ENCODE measurements at places on chromosomes 2 and 18. TPM values are rescaled to one million over a fixed set of nuclear protein-coding genes. Genes with fewer than 3 reads are reported as not detected.

CXCR4 gene
- total RNA-seq = 3.2 TPM

GPR55 gene
- not detected for total RNA-seq

MROH2A gene
- total RNA-seq = not detected

MYOM1 gene
- under 0.01 TPM for total RNA-seq

ANKRD30B gene
- not detected for total RNA-seq

ST8SIA5 gene
- not detected for total RNA-seq

UGT1A4 gene
- total RNA-seq = not detected

MRPL53 gene
- 28.7 TPM for total RNA-seq

GRB14 gene
- 1.1 TPM for total RNA-seq

ERMN gene
- total RNA-seq = not detected

NFU1 gene
- total RNA-seq = 30.3 TPM

SNTG2 gene
- not detected for total RNA-seq

FBLN7 gene
- total RNA-seq = 10.8 TPM

SPP2 gene
- total RNA-seq = not detected

IL36B gene
- not detected for total RNA-seq

NR4A2 gene
- total RNA-seq = 3.1 TPM

SLC4A3 gene
- 6.3 TPM for total RNA-seq

MPP4 gene
- total RNA-seq = 1.3 TPM

PROM2 gene
- total RNA-seq = under 0.01 TPM

STPG4 gene
- not detected for total RNA-seq

ATP6V1C2 gene
- total RNA-seq = not detected

SGPP2 gene
- not detected for total RNA-seq

SPC25 gene
- total RNA-seq = 2.1 TPM

MC5R gene
- total RNA-seq = not detected

MAP2 gene
- 3.4 TPM for total RNA-seq

RESP18 gene
- total RNA-seq = not detected

HOXD1 gene
- total RNA-seq = not detected

LYPD6B gene
- not detected for total RNA-seq

GKN1 gene
- not detected for total RNA-seq

ATP6V1B1 gene
- 1.1 TPM for total RNA-seq

PTPRN gene
- 1.9 TPM for total RNA-seq

TTC31 gene
- 20.0 TPM for total RNA-seq

MAP3K19 gene
- total RNA-seq = not detected

All from cardiac atrium fibroblast (primary cell).